ENCODE measurements at places on chromosomes 11 and 22.

DNA sequence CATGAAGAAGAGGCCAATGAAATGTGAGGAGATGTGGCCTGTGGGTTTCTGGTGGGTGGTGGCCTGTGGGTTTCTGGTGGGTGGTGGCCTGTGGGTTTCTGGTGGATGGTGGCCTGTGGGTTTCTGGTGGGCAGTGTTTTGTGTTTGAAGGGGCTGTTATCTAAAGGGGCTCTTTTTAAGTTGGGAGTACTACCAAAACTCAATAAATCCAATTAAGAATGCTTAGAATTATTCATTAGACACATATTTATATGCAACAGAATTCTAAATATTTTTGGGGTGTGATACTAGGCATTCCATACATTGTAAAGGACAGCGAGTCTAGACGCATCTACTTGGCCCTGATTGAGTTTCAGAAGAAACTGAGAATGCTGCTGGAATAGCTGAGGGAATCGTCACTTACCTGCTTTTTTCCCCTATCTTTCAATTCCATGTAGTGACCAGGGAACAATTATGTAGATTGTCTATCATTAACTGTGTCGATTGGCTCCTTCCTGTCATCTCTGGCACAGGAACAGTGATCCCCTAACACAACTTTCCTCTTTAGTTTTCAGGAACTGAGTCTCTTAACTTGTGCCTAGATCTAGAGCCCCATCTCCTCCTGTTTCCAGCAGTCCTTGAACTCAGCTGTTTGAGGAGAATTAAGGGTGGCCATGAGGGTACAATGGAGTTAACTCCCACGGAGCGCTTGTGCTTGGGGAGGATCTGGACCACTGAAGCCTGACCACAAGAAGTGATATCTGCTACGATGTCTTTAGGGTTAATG is 37.3 kb upstream of the TOP3B start:
- no peak for DNase-seq

DNA sequence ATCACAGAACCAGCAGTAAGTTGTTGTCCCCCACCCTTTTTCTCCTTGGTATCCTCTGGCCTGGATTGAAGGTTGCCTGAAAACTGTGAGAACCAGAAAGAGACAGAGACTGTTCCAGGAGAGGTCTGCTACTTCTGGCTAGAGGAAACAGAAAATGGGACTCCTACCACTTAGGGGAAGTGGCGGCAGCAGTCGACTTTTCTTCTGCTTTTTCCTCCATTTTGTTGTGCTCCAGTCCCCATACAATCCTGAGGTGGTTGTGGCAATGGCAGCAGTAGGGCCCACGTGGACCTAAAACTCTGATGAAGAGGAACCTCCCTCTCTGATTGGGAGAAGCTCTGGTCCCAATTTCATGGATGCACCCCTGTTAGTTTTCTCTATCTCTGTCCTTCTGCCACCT is 76.0 kb upstream of the SORL1 start:
- no peak for DNase-seq

DNA sequence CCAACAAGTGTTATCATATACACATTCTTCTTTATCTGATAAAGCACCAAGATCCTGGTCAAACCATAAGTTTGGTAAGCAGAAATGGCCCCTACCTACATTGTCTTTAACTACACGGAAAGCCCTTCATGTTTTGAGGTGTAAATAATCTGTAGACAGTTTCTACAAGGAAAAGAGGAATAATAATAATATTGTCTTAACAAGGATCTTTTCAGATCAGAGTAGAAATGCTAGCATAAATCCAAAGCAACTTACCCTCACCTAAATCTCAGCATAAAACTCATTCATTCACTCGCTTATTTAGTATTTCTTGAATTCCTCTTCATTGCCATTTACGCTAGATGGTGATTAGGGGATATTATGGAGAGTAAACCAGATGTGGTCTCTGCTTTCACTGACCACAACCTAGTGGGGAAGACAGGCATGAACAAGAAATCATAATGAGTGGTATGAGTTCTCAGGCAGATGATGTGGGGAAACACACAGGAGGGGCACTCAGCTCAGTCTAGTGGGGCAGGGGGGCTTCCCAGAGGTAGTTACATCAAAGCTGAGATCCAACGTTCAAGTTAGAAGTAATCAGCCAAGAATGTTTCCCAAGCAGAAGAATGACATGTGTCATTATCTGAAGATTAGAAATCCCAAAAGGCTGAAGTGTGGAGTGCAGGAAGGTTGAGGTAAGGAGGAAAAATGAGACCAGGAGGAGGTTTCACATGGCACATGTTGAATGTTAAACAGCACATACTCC is 65.4 kb upstream of the ZC3H12C start:
- DNase-seq = no peak

DNA sequence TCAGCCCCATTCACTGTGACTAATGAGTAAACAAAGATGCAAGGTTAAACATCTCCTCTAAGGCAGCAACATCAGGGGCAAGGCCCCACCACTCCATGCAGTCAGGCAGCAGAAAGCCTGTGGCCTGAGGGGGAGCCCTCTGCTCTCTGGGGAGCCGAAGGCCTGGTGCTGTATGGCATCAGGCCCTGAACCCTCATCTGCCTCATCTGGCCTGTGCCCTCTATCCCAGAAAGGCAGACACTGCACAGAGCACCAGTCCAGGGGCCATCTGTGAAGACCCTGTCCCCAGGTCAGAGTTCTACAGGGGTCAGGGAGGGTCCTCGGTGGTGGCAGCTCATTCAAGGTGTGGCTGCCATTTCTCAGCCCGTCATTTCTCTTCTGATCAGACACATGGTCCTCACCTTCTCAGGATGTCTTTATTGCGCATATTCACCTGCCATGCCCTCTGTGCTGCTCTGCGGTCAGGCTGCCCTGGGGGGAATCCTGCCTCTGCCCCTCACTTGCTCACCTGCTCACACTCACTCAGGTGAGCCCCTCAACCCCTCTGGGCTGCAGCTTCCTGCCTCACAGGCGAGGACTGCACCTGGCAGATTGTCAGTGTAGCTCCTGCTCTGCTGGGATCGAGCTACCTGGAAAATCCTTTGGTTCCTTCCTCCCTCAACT is 103.1 kb upstream of the PITPNB start:
- DNase-seq = no peak
